ENCODE measurements at places on chromosomes 6 and 20.

DNA sequence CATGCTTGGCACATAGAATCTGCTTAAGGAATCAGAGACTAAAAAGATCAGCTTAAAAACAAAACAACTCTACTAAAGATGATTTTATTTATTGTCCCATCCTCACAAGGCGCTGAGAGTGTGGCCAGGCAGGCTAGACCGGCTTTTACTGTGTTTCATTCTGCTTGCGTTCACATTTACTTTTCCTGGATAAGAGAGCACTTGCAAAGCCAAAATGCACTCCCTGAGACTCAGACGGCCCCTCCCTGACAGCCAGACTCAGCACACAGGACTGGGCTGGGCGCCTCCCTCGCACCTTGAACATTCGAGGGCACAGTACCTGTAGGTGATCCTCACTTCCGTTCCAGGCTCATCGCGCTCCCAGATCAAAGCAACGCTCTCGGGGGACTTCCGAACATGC is 10.2 kb downstream of the ACSS1 start:
- no peak for DNase-seq

DNA sequence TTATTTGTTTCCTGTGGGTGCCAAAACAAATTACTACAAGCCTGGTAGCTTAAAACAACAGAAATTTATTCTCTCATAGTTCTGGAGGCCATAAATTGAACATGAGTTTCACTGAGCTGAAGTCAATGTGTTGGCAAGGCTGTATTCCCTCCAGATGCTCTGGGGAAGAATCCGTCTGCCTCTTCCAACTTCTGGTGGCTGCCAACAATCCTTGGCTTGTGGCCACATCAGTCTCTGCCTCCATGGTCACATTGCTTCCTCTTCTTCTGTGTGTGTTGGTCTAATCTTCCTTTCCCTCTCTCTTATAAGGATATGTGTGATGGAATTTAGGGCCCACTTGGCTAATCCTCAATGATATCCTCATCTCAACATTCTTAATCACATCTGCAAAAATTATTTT is 92.8 kb upstream of the EPB41L1 start:
- no peak for DNase-seq

DNA sequence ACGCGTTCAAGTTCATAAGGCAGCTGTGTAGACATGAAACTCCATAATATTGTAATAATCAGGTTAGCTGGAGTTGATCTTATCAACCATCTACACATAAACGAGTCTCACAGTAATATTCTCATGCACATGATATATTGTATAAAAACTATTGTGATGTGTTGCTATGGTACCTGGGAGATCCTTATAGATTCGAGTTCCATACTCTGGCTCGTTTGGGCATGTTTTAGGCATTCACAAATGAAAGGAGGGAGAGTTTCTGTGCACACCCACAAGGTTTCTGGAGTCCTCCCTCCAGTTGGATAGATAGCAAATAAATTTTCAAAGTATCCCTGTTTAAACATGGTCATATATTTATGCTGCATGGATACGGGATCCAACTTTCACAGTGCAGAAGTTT is 567.5 kb upstream of the SLC35B3 start:
- no peak for DNase-seq

DNA sequence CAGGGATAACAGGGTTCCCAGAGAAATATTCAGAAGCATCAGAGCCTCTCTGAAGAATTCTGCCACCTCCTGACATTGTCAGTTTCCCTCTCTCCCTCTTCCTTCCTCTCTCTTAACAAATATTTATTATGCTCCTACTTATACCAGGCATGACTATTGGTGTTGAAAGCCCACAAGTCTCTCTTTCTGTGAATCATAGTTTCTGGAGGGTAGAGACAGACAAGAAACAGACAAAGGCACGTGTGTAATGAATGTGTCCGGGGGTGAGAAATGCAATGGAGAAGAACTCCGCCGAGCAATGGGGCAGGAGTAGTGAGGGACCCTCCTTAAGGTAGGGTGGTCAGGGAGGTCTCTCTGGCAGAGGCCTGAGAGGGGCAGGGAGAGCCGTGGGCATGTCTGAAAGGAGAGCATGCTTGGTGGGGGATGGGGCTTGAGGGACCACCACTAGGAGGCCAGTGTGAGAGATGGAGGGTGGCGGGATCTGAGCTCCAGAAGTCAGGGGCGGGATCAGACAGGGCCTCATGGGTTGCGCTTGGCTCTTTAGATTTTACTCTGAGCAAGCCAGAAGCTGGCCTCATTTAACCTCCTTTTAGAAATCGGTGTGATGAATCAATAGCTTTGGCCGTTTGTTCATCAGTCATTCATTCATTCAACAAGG is 57.3 kb downstream of the EYA2 start:
- DNase-seq: no peak

DNA sequence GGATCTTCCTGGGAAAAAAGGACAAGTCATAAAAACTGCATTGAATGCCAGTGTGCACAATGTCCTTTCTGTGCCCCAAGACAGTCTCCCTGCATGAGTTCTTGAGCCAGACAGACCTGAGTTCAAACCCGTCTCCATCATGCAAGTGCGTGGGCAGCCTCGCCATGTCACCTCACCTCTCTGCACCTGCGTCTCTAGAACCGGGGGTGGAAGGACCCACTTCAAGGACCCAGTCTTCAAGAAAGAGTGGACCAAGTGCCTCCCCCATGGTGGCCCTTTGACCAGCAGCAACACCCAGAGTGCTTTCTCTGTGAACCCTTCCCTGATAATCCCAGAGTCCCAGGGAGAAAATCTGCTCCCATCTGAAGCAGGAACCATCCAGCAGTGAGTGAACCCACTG is 23.5 kb upstream of the ANGPT4 start:
- DNase-seq: no peak

GRCh38 chr6:53529324-53530036 is 15.4 kb downstream of the GCLC start:
- no peak for DNase-seq

DNA sequence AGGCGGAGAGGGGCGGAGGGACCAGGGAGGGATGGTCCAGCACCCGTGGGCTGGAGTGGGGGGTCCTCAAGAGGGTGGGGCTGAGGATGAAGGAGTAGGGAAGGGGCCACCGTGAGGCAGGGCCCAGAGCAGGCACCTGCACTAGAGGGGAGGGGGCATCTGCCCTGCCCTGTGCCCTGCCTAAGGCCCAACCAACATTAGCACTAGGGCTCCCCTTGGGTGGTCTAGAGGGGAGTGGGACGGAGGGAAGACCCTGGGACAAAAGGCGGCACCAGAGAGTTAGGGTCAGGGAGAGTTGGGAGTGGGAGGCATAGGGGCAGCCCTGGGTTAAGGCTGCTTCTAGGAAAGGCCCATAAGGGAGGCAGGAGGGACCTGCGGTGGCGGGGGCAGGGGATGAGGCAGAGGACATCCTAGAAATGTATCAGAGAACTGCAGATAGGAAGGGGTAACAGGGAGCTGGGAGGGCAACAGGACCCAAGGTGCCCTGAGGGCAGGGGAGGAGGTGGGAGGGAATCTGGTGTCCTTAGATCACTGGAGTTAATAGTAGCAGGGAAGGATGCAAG is 24.5 kb downstream of the HLA-F start:
- no peak for DNase-seq

- DNase-seq: no peak
Observed at GRCh38 chr6:155314773-155315515, 660 bp upstream of the TFB1M start.

Data from cortex of kidney (tissue), 1 donor.